ENCODE measurements at places on chromosomes 4 and X. TPM values are rescaled to one million over a fixed set of nuclear protein-coding genes. Genes with fewer than 3 reads are reported as not detected.
A peak's percentile ranks its signal among the peaks of the same experiment; 100 is the strongest.

PPEF1 gene
- 1.2 TPM for total RNA-seq

AMMECR1 gene
- 13.0 TPM for total RNA-seq

HSD17B10 gene
- 126 TPM for total RNA-seq

NPY1R gene
- 59.8 TPM for total RNA-seq

DRD5 gene
- not detected for total RNA-seq

TMEM150C gene
- 0.34 TPM for total RNA-seq

DNA sequence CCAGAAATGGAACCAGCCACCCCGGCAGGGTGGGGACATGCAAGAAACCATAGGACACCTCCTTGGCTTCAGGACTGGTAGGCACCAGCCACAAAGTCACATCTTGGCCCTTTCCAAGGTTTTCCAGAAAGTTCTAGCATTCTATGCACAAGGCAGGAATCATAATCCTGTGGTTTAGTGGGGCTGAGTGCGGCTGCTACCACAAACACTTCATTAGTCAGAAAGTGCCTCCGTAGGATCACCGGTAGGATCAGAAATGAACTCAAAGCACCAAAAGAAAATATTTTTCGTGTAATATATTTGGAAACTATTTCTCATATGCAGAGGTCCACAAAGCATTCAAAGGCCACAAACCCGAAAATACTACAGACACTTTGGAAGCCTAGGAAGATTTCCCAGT, 191.7 kb downstream of the PTTG2 start:
- no peak for DNase-seq

DNA sequence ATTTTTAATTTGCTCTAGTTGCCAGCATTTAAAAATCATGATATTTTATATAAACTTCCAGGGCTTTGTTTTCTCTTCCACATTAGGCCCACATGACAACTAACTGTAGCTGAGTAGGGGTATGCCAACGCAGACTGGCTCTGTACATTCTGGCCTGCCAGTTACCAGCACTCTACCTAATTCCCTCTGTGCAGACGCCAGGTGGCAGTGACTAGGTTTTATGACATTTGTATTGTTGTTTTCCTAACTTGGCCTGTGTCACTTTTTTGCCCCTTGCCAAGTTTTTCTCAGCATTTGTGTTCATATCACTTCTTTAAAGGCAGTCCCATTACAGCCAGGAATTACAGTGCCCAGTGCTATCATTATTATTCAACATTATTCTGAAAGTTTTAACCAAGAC, 347.5 kb downstream of the NKX6-1 start:
- no peak for DNase-seq

DNA sequence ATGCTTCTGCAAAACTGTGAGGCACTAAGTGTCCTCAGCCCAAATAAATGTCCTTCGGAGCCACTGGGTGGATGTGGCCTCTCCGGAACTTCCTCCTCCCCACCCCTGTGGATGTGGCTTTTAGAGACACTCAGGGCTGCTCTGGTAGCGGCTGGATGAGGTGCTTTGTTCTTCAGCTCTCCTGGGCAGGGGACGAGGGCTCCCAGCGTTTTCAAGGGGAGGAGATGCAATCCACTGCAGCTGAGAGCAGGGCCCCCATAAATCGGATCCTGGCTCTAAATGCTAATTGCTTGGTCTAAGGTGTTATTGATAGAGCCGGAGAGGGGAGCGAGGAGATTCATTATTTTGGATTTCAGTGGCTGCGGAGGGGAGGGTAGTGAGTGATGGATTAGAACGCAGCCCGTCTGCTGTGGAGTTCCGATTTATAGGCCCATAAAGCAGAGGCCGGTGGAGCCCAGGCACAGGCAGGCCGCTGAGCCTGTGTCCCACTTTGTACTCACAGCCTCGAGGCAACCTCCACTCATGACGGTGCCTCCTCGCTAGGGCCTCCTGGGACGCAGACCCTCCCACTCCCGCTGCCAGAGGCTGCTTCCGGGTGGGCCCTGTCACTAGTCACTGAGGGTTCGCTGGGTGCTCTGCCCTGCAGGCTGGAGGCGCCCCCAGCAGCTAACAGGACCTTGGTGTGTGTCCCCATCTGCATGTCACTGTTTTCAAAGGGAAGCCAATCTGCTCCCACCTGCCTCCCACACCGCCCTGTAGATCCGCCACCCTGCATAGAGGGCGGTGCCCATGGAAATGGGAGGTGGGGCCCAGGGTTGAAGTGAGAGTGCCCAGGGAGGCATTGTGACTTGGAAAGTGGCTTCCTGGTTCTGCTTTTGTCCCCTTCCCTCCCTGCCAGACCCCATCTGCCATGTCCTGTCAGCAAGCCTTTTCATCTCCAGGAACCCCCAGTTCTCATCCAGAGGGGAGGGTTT, 135.4 kb upstream of the PSAPL1 start:
- DNase-seq = no peak

GRCh38 chrX:93242897-93243296, 430.5 kb downstream of the NAP1L3 start:
- no peak for DNase-seq

DNA sequence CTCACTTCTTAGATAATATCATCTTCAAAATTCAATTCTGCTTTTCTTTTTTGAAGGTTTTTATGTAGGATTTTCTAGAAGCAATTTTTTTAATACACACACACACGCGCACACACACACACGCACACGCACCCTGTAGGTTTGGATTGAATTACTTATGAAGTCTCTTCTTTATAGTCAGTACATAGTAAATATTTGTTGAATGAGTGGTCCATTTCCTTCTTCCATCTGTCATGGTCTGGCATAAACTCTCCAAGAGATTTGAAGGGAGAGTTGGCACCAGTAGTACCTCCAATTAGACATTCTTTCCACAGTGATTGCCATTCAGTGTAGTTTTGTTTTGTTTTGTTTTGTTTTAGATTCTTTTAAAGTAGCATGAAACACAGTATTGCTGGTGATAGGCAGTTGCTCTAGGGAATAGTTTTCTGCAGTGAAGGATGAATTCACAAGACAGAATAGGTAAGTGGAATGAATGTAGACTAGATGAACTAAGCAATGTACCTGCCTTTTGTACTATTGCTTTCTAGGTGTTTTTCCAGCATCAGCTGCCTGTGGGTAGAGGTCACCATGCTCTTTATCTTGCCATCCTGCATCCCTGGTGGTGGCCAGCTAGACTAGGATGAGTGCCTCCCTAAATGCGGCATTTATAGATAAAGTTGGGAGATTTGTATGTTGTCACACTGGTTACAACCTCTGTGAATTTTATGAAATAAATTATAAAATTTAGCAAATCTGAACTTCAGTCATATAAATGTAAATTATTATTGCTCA, 20.5 kb downstream of the PDLIM5 start:
- no peak for DNase-seq

DNA sequence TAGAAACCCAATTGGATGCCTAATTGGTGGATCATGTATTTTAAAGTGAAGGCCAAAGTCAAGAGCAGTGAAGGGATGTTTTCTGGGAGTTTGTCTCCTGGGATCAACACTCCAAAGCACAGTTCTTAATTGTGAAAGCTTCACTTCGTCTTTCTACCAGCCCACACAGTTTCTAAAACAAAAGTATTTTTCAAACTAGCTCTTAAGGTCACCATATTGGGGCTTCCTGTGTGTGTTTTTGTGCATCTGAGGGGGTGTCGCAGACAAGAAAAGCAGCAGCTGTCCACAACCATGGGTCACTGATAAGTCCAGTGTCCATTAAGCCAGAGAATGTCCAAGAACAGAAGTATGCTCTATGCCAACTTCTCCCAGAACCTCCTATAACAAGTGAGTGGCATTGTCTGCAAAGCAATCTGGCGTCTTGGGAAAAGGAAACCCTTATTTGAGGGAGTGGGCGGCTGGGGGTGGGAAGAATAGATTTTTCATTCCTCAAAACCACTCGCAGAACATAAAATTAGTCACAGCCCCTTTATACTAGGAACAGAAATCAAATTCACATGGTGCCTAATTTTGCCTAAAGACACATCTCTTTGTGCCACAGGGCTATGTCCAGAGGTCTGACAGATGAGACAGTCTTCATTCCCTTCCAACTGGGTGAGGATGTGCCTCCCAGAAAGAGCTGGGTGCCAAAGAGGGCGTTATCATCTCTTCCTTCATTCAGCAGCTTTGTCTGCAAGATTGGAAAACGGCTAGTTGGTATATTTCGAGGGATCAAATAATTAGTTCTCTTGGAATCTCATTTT, 610.4 kb downstream of the BCOR start:
- peak; percentile 49 for DNase-seq

GRCh38 chr4:18850867-18851266, 829.3 kb upstream of the LCORL start:
- DNase-seq = no peak

DNA sequence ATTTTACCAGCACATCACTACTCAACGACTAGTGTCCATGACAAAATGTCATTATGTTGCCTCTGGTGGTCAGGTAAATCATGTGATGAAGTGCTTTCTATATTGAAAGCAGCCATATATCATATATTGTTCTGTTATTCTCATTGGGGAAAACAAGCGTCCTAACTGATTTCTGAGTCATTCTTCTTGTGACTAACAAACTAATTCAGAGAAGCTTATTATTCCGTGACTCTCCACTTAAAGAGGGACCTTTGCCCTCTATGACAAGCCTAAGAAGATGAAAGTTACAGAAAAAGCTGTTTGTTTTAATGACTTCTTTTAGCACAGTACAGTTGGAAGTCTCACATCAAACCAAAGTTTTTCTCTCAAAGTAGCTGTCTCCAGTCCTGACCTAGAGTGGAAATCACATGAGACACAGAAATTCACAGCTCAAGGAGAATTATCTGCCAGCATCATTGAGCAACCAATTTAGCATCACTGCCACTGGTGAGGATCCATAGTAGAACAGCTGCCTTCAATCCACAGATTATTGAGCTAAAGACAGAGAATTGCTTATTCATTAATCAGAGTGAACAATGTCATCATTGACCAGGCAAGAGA, 36.4 kb downstream of the ASB9 start:
- no peak for DNase-seq

- DNase-seq = peak; percentile 97
Observed at GRCh38 chr4:121711263-121712000, 14.7 kb upstream of the ANXA5 start.

DNA sequence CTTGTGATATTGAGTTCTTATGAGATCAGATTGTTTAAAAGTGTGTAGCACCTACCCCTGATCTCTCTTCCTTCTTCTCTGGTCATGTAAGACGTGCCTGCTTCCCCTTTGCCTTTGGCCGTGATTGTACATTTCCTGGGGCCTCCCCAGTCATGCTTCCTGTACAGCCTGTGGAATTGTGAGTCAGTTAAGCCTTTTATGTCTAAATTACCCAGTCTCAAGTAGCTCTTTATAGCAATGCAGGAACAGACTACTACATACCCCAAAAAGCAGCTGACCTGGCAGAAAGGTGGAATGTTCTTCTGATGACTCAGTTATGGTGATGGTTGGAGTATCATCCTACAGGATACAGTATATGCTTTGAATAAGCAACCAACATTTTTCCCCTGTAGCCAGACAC, 11.4 kb upstream of the MCUB start:
- DNase-seq = peak; percentile 77

- DNase-seq = peak; percentile 69
Observed at GRCh38 chrX:68433155-68433980, at the start of gene OPHN1. TSS of gene OPHN1 (minus strand) at chrX:68433495. CDS start at chrX:68433020, 475 bp downstream.

GRCh38 chr4:99205153-99205979, 13.7 kb downstream of the ADH6 start:
- DNase-seq = peak; percentile 85

- DNase-seq = no peak
Observed at GRCh38 chr4:65911720-65912119, 241.4 kb upstream of the EPHA5 start.

GRCh38 chr4:1695913-1696312, 11.8 kb upstream of the FAM53A start:
- no peak for DNase-seq

DNA sequence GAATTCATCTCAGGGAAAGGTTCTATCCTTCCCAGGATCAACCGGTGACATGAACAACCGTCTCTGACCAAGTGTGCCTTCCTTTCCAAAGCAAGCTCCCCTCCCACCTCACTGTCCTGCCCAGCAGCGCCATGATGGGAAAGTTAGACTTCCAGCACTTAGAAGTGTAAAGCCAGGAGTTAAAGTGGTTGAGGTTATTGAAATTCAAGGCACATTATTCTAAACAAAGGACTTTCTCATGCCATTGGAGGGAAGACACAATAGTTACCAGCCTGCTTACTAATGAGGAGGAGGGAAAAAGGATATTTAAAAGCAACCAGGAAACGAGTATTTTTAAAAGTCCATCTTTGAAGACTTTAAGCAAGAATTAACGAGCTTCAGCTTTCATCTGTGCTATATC, 96.8 kb downstream of the NSUN7 start:
- DNase-seq = no peak

DNA sequence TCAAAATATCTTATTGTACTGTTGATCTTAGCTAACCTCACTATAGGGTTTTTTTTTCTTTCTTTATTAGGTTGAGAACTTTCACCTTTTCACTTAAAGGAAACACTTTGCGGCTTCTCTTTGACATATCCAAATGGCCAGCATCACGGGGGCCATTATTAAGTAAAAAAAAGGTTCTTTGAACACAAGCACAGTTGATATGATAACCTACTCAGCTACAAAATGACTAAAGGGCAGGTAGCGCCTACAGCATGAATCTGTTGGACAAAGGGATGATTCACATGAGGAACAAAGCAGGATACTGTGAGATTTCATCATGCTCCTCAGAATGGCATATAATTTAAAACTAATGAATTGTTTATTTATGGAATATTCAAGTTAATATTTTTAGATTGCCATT, 119.6 kb downstream of the CCSER1 start:
- no peak for DNase-seq

DNA sequence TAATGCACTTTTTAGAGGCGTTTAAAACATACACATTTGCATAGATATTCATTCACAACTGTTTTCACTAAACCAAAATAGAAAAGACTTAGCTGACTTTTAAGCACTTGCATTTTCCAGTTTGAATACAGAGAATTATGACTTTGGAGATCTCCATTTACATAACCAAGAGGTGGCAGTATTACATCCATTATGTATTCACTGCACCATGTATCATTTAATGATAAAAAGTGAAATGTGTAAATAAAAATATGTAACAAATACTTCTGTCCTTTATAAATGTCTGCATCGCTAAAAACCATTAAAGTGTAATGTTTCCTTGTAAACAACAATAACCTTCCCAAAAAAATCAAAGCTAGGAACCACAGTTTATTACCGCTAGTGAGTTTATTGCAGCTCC, 413.2 kb downstream of the FGF13 start:
- peak; percentile 2 for DNase-seq

DNA sequence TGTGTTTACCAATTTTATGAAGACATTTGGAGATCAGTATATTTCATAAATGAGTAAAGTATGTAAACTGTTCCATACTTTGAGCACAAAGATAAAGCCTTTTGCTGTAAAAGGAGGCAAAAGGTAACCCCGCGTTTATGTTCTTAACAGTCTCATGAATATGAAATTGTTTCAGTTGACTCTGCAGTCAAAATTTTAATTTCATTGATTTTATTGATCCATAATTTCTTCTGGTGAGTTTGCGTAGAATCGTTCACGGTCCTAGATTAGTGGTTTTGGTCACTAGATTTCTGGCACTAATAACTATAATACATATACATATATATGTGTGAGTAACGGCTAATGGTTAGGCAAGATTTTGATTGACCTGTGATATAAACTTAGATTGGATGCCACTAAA, 1.9 kb downstream of the FMR1 start:
- DNase-seq = no peak
